ENCODE measurements at places on chromosomes 2 and 18.

DNA sequence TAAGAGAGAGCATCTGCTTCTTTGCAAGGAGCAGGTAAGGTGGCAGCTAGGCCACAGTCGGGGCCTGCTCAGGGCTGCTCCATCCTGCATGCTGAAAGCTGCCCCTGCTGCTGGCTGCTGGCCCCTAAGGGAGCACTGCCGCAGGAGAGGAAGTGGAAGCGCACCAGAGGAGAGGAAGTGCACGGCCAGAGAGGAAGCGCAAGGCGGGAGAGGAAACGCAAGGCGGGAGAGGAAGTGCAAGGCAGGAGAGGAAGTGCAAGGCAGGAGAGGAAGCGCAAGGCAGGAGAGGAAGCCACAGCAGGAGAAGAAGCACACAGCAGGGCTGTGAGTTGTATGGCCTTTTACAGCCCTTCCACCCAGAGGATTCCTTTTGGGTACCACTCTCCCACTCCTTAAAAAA, 539.0 kb upstream of the TNP1 start:
- no peak for DNase-seq

- DNase-seq: no peak
Observed at GRCh38 chr2:148653437-148653836, 8.9 kb downstream of the EPC2 start.

GRCh38 chr2:234880551-234881211, 71.1 kb upstream of the SH3BP4 start:
- DNase-seq: peak; percentile 20

GRCh38 chr2:100820523-100821254, 750 bp downstream of the NPAS2 start:
- no peak for DNase-seq

DNA sequence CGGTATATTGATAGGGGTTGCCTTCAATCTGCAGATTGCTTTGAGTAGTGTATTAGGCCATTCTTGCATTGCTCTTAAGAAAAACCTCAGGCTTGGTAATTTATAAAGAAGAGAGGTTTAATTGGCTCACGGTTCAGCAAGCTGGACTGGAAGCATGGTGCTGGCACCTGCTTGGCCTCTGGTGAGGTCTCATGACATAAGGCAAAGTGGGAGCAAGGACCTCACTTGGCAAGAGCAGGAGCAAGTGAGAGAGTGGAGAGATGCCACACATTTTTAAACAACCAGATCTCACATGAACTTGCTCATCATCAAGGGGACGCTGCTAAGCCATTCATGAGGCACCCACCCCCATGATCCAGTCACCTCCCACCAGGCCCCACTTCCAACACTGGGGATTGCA, 4.9 kb downstream of the MAP3K2 start:
- no peak for DNase-seq

GRCh38 chr2:85244828-85245227, 83.0 kb downstream of the TGOLN2 start:
- no peak for DNase-seq

GRCh38 chr2:29080886-29081743, 6.8 kb upstream of the PCARE start:
- no peak for DNase-seq

GRCh38 chr18:57188851-57189557, 42.1 kb downstream of the BOD1L2 start:
- no peak for DNase-seq

Measured in stimulated activated CD4-positive, alpha-beta T cell treated with anti-CD3 and anti-CD28 coated beads, TNF-alpha, amount 100 ng/mL, for 48 hours (primary cell).